HCEC 1CT (cell line): ENCODE measurements at places on chromosomes 4 and X.

- DNase-seq = no peak
These were observed 101.4 kb downstream of the ADAMTS3 start for GRCh38 chr4:72467633-72468032.

DNA sequence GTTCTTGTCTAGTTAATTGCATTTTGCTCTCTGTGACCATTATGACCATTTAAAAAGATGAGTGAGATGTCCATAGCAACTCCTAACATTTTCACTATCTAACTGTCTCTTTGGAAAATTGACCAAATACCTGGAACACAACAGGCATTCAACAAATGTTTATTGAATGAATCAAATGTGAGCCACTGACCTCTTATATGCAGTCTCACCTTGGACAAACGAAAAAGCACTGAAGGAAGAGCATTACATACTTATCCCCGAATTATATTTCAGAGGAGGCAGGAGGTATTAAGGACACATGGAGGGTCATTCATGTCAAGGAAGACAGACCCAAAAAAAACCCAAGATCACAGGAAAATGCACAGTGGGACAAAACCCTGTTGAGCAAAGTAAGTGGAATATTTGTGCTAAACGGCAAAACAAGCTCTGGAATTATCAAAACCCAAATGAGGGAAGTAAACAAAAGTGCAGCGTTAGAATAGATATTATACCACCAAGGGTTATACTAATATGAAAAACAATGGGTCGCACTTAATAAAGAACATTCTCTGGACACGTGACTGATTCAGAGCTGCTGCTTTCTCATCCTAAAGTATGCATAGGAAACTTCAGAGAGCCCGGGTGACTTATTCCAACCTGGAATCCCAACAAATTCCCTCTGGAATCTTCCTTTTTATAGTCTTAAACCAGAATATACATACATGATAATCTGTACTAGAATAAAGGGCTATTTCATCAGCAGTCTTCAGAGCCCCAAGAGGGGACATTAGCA is 131.9 kb downstream of the AMELX start:
- no peak for DNase-seq

DNA sequence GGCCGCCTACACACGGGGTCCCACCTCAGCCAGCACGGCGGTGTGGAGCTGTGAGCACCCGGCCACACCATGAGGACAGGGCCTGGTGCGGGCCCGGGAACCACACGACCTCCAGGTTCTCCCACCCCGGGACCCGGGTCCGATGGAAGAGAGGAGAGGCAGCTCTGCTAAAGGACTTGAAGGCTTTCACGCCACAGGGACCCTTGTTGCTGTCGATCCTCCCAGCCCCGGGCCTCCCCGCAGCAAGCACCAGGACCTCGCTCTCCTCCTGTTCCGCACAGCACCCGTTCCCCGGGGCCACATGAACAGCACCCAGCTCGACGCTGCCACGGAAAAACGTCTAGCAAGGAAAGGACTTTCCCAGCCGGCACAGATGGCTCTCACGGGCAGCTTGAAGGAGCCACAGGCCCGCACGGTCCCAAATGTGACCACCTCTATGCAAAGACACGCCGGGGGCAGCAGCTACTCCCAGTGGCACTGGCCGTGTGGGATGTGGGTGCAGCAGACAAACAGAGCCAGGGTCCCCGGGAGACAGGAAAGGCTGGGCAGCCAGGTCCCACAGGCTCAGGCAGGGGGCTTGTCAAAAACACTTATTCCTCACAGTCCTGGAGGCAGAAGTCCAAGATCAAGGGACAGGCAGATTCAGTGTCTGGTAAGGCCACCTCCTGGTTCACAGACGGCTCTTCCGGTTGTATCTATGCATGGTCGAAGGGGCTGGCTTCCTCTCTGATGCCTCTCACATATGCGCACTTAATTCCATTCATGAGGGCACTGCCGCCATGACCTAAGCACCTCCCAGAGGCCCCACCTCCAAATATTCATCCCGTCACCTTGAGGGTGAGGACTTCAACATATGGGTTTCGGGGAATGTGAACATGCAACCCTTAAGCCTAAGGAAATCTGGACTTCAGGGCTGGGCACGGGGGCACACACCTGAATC is 24.7 kb downstream of the FAM53A start:
- no peak for DNase-seq

GRCh38 chr4:2141022-2141761 is 82.1 kb downstream of the NAT8L start:
- DNase-seq = no peak

DNA sequence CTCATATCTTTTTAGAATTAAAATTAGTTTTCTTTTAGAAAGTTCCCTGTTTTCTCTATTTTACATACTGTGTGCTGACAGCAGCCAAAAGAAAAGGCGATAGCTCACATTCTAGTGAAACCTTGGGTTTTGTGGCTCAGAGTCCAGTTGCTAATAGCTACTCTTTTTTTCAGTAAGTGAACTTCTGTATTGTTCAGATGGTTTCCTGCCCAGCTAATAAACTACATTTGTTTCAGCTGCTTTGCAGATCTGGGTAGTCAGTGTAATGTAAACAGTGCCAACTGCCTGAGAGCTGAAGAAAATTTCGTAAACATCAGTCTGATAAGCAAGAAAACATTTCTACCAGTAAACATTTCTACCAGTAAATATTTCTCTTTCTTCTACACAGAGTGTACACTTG is 370.2 kb downstream of the GRIA2 start:
- no peak for DNase-seq

- DNase-seq = peak; percentile 54
These were observed 50.3 kb upstream of the OTUD4 start for GRCh38 chr4:145230726-145231125.

DNA sequence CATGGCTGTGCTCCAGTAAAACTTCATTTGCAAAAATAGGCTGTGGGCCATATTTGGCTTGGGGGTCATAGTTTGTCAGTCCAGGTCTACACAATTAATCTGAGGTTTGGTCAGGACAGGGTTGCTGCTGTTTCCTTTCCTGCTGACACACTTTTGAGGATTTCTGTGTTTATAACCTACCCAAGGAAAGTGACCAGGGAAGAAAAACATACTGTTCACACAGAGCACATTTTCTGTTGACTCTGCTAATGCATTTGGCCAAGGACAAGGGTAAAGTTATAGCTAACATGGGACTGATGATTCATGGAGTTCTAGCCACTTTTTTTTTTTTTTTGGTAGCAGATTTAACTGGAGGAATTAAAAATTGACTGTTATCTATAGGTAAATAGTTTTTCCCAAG is 43.9 kb upstream of the GEMIN8 start:
- no peak for DNase-seq

DNA sequence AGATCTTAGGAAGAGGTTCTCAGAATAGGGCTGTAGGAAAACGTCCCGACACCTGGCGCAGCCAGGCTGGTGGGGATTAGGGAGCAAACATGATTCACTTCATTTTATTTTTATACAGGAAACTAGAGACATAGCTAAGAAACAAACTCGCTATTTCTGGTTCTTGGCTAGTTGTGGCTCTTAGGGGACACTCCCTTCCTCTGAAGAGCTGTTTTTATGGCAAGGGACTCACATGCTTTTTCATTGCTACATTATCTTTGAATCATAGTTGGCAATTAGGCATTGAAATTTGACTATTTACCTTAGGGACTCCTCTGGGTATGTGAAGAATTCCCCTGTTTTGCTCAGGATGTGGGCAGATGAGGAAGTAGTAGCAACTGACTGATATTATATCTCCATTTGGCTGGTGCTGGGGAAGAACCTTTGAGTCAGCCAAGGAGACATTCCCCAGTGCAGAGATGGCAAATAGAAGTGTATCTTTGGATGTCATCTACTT is 174.5 kb downstream of the SMIM20 start:
- DNase-seq = no peak

GRCh38 chr4:13933191-13933590 is 305.7 kb upstream of the BOD1L1 start:
- peak; percentile 47 for DNase-seq

DNA sequence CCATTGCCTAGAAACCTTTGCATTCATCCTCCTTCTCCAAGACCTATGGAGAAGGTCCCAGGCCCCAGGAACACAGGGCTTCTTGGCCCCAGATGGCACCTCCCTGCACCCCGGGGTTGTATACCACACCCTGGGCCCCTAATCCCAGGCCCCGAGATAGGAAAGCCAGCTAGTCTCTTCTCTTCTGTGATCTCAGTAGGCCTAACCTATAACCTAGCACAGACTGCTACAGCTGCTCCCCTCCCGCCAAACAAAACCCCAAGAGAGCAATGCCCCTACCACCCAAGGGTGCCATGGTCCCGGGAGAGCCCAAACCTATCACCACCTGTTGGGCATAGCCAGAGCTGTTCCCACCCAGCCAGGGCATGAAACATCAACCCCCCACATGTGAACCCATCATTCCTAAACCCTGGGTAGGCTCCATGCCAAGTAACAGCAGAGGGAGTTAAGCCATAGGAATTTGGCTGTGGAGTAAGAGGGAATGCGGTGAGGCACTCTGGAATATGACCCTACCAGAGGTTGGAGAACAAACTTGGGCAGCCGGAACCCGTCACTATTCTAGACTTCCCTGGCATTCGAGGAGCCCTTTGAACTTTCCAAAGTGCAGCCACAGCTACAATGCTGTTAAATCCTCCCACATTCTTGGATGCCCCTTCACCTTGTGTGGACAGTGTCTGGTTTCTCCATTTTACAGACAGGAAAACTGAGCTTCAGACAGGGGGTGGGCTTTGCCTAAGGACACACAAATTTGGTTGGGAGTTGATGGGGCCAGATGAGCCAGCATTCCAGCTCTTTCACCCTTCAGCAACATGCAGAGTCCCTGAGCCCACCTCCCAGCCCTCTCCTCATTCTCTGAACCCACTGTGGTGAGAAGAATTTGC is 10.9 kb upstream of the SASH3 start:
- peak; percentile 5 for DNase-seq

DNA sequence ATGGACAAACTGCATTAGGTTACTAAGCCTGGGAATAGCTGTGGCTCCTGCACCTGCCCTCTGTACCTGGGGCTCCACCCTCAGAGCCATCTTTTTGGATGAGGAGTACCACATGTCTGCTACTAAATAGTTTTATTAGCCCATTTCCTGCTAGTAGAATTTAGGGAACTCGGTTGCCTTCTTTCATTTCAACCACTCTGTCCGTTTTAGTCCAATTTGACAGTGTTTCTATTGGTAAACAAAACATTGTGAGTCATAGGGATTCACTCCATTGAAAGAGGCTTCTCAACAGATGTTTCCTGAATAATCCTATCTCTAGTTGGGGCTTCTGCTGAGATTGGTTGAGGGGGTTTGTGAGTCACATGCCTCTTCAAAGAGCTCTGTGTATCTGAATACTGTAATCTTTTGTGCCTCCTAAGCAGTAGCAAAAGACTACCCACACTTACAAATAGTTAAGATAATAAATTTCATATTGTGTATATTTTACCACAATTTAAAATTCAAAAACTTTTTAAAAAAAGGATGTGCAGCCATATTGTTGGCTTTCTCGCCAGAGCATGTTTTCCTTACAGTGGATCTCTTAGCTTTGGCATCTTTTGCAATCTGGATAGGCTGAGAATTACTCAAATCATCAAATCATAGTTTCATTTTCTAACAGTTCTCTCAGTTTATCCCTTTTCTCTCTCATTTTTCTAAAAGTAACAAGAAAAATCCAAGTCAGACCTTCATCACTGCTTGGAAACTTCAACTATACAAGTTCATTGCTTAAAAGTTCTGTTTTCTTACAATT is 9.9 kb downstream of the FAM200B start:
- DNase-seq = peak; percentile 83

GRCh38 chr4:76410636-76411035 is 10.3 kb downstream of the CCDC158 start:
- no peak for DNase-seq

DNA sequence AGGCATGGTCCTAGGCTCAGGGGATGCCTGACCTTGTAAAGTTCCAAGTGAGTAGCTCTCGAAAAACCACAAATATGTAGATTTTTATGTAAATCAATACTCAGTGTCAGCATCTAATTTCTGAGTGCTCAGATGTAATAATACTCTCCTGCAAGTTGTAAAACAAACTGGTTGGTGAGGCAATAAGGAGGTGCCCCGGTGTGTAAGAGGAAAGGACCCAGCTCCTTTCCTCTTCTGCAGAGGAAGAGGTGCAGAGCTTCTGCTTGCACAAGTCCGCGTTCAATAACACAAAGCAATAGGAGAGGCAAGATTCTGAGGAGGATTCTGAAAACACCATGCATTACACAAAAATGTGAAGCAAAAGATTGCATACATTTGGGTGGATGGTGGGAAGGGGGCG is 43.6 kb upstream of the ENPP6 start:
- no peak for DNase-seq

DNA sequence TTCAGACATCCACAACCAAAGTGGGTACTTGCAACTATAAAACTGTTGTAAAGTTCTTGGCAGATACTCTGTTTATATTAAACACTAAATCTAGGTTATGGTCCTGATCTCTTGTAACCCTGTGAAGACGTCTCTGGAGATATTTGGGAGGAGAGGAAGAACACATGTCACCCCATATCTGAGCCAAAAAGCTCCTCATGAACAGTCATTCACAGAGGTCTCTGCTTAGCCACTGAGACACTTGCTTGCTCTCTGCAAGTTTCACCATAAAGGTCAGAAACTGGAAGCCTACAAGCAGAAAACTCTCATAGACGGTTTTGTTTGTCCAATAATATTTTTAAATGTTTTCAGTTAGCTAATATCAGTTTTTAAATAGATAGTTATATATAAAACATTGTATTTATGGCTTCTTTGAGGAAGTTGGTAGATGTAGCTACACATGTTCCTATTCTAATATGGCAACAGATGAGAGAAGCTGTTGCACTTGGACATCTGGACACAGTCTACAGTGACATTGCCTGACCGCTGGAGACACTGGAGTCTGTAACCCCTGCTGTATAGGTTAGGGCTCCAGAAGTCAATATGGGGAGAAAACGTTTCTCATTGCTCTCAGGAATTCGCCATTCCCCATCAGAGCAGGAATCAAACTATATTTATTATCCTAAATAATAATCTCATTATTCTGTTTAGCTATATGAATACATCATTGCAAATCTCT is 73.6 kb downstream of the C4orf46 start:
- DNase-seq = no peak

- no peak for DNase-seq
These were observed 88.4 kb downstream of the PDE5A start for GRCh38 chr4:119540249-119540648.

GRCh38 chr4:23084559-23085248 is 392.0 kb downstream of the GBA3 start:
- DNase-seq = no peak

DNA sequence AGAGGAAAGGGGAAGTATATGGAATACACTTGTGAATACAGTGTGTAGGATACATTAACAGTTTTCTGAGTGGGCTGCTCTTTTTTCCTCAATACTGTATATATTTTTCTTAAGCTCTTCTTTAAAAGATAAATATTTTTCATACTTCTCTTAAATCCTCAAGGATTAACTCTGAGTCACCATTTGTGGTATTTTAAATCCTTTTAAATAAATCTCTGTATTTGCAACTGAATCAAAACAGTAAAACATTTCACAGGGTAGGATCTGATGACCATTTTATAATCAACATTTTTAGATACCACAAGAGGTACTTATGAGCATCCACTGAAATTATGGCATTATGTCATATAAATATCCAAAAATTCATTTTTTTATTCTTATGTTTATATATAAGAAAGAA is 87.6 kb downstream of the GAB1 start:
- peak; percentile 65 for DNase-seq
